ENCODE measurements at places on chromosomes 11 and 22.

GRCh38 chr11:34206407-34207300 lies 101.2 kb downstream of the NAT10 start:
- DNase-seq, result no peak

DNA sequence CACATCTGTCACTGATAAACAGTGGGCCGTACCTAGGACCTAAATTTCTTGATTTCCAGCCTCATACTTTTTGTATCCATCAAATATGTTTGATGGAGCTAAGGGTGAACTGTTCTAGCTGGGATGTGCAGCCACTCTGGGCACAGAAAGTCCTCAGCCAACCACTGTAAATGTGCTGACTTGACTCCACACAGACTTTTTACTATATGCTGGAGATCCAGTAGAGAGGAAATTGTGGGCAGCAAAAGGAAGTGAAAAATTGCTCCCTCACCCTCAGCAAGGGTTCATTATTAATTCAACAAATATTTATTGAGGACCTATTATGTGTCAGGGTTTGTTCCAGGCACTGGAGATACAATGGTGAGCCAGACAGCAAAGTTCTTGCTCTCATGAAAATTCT lies 54.2 kb upstream of the AMPD3 start:
- DNase-seq, result no peak

DNA sequence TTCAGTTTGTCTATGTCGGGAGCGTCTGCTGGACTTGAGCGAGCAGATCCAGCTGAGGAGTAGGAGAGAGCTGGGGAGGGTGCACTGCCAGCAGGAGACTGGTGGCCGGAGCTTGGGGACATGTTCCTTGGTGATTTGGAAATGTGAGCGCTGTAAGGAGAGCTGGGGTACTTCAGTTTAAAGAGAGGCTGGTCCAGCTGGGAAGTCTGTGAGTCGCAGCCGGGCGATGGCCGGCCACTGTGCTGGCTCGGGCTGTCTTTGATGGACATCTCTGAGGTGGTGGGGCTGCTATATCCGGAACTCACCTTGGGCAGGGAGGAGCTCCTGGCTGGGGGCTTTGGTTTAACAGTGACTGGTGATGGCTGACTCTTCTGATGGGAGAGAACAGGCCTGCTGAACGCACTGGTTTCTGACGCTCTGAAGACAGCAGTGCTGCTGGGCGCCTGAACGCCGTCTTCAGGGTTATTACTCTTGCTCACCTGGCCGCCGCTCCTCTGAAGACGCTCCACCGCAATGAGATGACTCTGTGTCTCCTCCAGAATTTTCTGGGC lies 63.6 kb upstream of the PITPNB start:
- DNase-seq, result no peak

- peak; percentile 97 for DNase-seq
These were observed 5.4 kb upstream of the FTH1 start for GRCh38 chr11:61972672-61973475.

All from epithelial cell of esophagus (primary cell).